Central memory CD4-positive, alpha-beta T cell (primary cell): ENCODE measurements at places on chromosomes 13 and 19.

GRCh38 chr19:21474671-21475181, 30.7 kb upstream of the ZNF429 start:
- DNase-seq: peak; percentile 23

DNA sequence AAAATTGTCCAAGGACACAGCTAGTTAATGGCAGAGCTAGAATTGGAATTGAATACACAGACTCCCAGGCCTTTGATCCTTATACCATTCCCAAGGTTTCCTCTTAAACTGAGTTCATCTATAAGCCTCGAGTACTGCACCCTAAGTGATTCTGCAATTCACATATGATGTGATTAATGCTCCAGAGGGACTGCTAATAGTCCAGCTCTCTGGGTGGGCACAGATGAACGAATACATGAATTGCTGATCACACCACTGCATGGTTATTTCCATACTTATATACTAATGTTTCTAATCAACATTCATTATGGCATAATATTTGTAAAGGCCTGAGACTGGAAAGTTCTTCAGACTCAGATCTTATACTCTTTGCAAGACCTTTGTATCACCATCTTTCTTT, 101.8 kb downstream of the NUFIP1 start:
- DNase-seq: no peak

DNA sequence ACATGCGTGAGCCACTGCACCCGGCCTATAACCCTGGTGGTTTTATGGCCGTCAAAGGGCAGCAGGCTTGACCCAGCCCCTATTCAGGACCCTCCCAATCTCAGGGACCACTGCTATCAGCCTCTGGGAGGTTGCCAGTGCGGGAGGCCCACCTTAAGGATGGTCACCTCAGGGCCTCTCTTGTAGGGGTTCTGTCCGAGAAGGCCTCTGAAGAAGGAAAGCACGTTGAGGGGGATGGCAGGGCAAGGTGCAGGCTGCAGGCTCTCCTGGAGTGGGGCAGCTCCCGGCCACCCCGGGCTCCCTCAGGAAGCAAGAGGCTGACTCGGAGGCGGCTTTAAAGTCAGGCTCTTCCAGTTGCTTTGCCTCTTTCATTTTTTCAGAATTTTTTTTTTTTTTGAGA, 6.0 kb upstream of the GRTP1 start:
- no peak for DNase-seq

DNA sequence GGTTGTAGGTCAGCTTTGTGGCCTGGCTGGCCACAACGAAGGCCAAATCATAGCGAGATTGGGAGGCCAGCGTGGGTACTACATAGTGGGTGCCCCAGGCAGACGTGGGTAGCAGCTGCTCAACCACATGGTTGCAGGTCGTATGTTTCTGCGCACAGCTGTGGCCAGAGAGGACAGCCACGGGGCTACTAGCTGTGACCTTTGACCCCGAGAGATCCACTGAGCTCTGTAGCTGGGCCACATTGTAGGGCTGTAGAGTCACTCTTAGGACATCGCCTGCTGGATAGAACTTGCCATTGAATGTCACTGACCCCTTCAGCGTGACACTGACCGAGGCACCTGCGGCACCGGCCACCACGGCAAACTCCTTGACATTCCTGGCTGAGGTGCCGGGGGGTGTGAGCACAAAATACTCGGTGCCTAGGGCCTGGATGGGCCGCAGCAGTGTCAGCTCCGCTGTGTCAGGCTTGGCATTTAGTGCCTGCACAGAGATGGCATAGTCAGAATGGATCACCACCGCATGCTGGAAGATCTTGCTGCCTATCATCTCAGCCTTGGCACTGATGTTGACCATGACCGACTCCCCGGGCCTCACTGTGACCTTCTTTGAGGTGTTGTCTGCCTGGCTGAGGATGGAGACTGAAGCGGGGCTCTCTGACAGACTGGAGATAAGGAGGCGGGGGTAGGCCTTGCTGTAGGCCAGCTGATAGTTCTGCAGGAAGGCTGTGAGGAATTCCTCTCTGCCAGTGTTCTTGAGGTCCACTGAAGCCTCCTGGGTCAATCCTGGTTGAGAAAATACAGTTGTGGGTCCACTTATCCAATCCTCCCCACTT, 6.7 kb downstream of the FCGBP start:
- no peak for DNase-seq

- DNase-seq: no peak
Observed at GRCh38 chr19:22783651-22784410, at the start of gene ZNF99. TSS of gene ZNF99 (minus strand) at chr19:22784151. CDS start at chr19:22784016, 135 bp downstream.

DNA sequence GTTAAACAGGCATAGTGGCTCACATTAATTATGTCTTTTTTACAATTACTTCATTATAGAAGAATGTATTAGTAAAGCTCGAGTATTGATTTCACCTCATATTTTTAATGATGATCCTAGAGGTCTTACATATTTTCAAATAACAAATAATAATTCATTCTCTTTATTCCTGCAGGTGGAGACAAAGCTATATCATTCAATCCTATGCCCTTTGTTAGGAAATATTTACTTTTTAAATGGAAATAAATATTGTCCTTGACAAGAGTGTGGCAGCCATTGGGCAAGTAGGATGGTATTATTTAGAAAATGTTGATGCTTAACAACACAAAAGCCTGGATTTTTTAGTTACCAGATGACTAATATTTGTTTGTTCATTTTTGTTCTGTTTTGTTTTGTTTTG, 127.6 kb downstream of the COG6 start:
- no peak for DNase-seq

DNA sequence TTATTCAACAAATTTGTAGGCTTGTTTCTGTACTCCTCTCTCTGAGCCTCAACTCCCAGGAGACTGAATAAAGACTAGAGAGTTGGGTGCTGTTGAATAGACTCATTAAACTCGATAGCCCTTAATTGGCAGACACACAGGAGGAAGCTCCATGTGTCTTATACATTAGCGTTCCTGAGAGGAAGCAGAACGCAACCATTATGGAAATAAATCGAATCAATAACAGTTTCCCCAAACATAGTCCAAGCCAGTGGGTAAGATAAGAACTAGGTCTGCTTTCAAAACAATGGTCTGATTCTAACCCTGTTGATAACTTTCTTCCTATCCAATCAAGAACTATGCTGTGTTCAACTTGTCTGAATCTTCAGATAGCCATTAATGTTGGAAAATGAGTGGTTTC, 118.1 kb upstream of the FNDC3A start:
- DNase-seq: no peak

DNA sequence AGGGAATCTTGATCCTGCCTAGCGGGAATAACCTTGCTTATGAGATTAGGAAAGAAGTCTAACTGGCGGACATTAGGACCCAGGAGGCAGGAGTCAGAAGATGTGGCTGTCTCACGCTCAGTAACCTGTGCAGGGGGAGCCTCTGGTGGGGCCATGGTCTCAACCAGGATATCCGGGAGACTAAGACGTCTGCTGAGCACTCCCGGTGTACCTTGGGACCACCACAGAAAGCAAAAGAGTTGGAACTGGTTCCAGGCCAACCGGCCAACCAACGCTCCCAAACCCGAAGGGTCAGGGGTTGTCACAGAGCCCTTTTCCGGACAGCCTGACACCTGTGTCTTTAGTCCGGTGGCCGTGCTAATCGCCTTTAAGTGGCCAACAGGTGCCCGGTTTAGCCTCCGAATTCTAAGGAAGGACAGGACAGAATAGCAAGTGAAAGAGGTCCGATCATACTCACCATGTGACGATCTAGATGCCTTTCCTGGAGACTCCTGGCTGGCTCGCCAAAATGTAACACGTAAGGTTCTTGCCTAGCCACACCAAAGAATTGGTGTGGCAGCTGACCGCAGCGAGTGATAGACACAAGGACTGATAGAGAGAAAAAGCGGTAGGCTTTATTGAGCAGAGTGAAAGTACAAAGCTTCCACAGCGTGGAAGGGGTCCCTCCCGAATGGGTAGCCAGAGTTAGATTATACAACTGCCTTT, 103.9 kb upstream of the DIAPH3 start:
- peak; percentile 9 for DNase-seq

DNA sequence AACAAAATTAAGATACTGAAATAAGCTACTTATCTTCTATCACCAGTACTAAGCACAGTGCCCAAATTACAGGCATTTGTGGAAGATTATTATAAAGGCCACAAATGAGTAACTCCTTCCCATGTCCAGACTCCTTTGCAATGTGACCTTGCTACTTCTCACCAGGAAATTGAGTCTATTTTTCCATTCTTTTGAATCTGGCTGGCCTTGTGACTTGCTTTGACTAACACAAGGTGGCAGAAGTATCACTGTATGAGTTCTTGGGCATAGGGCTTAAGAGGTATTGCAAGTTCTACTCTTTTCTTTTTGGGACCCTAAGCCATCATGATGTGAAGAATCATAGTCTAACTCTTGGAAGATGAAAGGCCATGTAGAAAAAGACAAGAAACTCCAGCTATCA, 49.9 kb downstream of the UGGT2 start:
- no peak for DNase-seq
